ENCODE measurements at places on chromosomes 6 and 20.

- DNase-seq: no peak
These were observed 9.8 kb upstream of the ZBP1 start for GRCh38 chr20:57630061-57630460.

- peak; percentile 32 for DNase-seq
These were observed 21.0 kb downstream of the SRSF3 start for GRCh38 chr6:36615018-36615761.

- no peak for DNase-seq
These were observed 322.8 kb downstream of the CD109 start for GRCh38 chr6:74018825-74019224.

- DNase-seq: no peak
These were observed 41.4 kb downstream of the ZNF831 start for GRCh38 chr20:59205044-59205443.

- no peak for DNase-seq
These were observed 28.9 kb downstream of the UTRN start for GRCh38 chr6:144314003-144314485.

DNA sequence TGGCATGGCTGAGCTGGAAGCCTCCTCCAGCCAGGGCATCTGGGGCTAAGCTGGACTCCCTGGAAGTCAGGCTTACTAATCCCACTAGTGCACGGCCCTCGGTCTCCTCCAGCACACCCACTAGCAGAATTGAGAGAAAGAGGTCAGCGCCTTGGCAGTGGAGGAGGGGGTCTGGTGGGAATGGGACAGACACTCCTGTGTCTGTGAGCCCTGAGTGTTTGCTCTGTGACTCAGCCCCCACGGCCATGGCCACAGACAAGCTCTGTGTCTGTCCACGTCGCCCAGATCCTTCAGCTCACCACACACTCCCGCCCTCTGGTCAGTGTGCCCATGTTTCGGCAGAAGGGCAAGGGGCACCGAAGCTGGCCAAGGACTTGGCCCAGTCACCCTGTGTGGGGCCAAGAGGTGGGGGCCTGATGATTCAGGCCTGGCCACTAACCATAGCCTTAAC is 8.8 kb downstream of the MDFI start:
- no peak for DNase-seq

GRCh38 chr20:19767070-19767469 is 9.0 kb downstream of the RIN2 start:
- no peak for DNase-seq

GRCh38 chr6:114390176-114390575 is 47.4 kb upstream of the HS3ST5 start:
- DNase-seq: no peak

GRCh38 chr6:28719275-28719940 is 193.7 kb downstream of the GPX5 start:
- DNase-seq: no peak

GRCh38 chr6:63635215-63635587 is 401 bp upstream of the PHF3 start:
- peak; percentile 46 for DNase-seq

DNA sequence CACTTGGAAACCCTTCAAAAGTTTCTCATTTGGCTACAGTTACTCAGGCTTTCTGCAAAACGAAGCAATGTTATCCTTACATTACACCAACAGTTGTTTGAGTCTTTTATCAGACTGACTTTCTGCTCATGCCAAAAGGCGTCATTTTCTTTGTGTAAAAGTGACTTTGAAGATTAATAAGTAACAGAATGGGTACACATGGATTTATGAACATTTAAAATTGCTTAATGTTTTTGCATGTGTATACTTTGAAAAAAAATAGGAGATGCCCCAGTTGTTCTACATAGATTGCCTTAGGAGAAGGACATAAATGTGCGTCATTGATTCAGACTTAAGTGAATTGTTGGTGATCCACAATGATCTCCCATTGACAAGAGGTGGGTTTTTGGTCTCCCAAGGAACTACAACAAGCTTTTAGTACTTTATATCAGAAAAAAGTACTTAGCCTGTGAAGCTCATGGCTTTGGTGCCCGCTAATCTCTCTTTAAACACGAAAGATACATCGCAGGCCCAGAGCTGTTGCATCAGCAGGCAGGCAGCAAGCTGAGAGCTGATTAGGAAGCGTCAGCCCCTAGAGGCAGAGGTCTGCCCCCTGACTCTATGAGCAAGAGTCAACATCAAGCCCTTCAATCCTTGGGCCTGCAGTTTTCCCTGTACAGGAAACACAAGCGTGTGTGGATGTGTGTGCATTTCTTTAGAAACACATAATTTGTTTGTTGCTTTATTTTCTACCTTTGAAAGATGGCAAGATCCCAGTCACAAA is 45.9 kb downstream of the SLC22A3 start:
- no peak for DNase-seq

DNA sequence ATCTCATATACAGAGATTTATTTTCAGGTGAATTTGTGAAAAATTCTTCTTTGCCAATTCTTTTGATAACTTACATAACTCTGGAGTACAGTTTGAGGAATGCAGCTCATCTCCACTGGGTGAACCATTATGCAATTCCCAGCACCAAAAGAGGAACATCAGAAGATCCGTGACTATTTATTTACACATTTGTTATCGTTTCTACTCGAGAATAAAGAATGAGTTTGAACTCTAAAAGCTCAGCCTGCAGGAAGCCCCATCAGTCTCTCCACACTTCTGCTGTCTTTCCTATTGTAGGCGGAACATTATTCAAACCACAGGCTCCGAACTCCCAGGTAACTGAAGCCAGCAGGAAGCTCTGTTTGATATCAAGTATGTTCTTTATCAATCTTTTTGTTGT is 95.9 kb upstream of the IFNGR1 start:
- no peak for DNase-seq

DNA sequence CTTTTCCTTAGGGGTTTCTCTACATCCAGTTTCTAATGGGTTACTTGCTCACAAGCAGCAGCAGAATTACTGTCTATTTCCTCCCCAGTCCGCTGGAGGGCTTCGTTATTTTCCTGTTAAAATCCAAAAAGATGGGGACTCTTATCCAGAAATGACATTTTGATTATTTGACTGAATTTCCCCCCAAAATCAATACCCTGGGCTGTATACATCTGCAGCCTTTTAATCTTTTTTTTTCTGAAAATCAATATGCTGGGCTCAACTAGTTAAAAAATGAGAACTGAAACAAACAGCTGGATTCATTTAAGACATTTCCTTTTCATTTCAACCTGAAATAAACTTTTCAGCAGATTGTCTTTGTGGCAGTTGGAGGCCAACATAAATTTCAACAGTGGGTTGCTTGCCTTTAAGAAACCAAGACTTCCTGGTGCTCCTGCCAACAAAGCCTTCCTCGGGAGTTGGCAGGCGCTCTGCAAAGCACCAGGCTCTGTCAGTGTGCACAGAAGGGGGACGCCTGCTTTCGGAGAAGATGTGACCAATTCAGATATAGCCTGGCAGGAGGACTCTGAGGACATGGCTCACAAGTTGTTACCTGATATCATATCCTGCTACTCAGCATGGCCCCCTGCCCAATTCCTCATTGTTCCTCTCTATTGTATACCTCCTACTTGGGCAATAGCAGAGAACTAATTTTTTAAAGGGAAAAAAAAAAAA is 204.7 kb upstream of the ARG1 start:
- peak; percentile 56 for DNase-seq

DNA sequence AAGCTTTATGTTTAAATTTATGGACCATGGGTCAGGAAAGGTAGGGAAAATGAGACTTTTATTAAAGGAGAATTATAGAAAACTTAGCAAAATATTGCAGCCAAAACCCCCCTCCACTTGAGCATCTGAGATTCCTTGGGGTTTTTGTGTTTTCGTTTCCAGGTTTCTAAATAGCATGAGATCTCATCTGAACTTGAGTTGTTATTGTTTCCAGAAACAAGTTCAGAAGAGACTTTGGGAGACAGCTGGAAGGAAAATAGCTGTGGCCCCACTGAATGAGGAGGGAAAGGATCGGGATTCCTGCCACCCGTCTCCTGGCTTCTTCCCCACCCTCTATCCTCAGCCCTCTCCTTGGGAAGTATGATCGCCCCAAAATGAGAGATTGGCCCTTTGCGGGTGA is 75.5 kb downstream of the TBC1D7 start:
- no peak for DNase-seq

DNA sequence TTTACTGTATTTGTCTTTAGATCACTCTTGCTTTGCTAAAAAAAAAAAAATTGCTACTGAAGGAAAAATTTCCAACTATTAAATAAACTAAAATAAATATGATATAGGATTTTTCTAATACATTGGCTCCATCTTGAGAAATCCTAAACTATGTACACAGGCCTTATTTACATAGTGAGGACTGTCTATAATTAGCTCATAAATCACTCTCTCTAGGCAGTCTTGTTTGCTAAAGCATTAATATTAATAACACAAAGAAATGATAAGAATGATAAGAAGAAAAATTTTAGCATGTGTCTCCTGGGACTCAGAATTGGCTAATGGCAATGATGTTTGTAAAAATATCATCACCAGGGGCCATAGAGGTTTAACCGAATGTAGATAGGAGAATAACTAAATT is 13.3 kb upstream of the CRYBG1 start:
- no peak for DNase-seq

DNA sequence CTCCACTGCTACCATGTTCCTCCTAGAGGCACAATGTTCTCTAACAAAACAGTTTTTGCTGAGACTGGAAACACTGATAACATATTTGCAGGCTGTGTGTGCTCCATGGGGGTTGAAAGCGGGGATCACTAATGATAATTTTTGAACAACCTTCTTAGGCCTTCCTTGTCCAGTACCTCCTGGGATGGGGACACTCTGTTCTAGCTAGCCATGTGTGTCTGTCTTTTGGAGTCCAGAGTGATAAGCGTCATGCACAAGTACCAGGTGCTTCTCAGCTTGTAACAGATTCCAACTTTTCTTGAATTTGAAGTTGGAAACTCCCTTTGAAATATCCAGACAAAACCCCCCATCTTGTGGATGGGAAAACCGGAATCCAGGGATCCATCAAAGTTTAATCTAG is 15.2 kb downstream of the PI3 start:
- DNase-seq: no peak

- DNase-seq: no peak
These were observed 117.9 kb downstream of the JAG1 start for GRCh38 chr20:10555865-10556308.

DNA sequence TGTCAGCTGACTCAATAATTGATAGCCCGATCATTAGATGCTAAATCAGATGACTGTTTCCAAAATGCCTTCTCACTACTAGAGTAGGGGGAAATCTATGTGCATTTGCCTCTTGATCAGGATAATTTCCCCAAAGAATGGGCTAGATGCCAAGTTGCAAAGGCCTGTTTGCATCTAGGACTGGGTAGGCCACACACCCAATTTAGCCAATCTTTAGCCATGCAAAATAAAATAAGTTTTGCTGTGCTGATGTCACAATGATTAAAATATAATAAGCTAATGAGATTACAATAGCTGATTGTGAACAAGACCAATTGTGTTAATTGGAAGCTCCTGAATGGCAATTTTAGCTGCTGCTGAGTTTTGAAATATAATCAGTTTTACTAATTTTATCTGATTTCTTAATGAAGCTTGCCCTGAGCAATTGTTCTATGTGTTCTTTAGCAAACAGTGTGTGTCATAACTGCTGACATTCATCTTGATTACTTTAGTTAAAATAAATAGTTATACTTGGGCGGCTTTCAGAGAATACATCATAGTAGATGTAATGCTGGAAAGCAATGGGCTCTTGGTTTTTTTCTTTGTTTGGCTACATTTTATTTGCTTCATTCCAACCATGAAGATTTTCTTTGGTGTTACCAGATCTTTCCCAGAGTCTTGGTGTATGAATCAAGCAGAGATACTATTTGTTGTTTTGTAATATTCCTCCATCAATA is 973.2 kb upstream of the SLC35B3 start:
- DNase-seq: no peak

DNA sequence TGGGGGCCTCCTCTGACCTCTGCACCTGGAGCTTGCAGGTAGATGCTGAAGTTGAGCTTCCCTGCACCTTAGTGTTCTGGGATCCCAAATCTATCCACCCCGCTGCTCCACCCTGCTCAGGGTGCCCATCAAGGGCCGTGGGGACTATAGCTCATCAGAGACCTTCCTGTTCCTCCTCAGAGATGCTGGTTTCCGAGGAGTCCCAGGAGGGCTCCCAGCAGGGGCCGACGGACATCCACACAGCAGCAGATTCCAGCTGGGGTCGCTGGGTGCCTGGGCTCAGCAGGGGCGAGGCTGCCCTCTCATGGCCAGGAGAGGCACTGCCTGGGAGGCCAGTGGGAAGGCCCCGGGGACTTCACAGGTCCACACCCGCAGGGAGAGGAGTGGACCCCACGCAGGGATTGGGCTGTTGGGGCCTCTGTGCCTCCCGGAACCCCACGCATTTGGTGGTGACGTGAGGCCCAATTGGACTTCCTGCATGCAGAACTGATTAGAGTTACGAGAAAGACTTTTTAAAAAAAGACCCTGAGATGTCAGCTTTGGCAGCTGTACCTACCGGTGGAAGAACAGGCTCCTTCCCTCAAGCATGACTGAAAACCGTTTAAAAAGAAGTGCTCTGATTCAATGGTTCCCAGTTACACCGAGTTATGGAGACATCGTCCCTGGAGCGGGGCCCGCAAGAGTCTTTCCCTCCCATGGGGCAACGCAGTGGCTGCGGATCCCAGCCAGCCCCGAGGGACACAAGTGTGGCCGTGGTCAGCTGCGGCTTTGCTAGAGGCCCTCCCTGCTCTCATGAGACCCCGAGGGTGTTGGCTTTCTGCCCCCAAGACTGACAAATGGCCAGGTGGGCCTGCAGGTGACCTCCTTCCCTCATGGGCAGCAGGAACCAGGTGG is 25.3 kb upstream of the SLCO4A1 start:
- no peak for DNase-seq

DNA sequence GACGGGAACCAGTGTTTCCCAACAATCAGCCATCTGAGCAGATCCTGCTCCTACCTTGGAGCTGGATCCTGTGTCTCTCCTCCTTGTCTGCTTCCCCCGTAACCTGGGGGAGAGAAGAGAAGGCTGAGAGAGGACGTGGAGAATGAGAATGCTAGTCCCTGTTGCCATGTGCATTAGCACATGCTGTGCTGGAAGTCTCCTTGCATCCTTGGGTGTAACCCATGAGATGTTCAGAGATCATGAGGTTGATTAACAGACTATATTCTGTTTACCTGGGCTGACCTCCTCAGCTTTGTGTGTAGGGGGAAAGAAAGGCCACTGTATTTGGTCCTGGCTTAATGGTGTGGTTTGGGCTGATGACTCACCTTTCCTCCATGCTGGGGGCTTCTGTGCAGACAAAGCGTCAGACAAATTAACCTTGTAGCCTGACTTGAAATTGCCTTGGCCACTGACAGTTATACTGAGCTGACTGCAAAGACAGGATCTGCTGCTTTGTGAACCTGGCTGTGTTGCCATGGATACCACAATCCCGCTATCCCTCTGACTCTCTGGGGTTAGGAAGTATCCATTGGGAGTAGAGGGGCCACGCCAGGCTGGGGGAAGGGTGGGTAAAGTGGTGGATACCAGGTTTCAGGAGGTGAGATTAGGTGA is 243.7 kb upstream of the CHD6 start:
- DNase-seq: no peak
